H1 (cell line): ENCODE measurements at places on chromosomes 16 and 17.

- DNase-seq: no peak
Observed at GRCh38 chr16:51815523-51815922, 664.5 kb upstream of the SALL1 start.

GRCh38 chr17:77542011-77542410, 401.2 kb downstream of the SEC14L1 start:
- DNase-seq: no peak

- DNase-seq: no peak
Observed at GRCh38 chr17:33583518-33584417, 290.7 kb upstream of the ASIC2 start.

- DNase-seq: no peak
Observed at GRCh38 chr17:40500190-40500589, 1.2 kb downstream of the TNS4 start.

- no peak for DNase-seq
Observed at GRCh38 chr17:983921-984320, 4.3 kb upstream of the NXN start.

GRCh38 chr16:22031483-22032083, 23.7 kb downstream of the MOSMO start:
- DNase-seq: no peak

GRCh38 chr17:69227541-69227940, 1.1 kb downstream of the ABCA10 start:
- DNase-seq: no peak
